ENCODE measurements at places on chromosomes 12 and 14. TPM values are rescaled to one million over a fixed set of nuclear protein-coding genes. Genes with fewer than 3 reads are reported as not detected.

The KLRB1 gene
- not detected for total RNA-seq

The CCDC38 gene
- total RNA-seq: not detected

DNA sequence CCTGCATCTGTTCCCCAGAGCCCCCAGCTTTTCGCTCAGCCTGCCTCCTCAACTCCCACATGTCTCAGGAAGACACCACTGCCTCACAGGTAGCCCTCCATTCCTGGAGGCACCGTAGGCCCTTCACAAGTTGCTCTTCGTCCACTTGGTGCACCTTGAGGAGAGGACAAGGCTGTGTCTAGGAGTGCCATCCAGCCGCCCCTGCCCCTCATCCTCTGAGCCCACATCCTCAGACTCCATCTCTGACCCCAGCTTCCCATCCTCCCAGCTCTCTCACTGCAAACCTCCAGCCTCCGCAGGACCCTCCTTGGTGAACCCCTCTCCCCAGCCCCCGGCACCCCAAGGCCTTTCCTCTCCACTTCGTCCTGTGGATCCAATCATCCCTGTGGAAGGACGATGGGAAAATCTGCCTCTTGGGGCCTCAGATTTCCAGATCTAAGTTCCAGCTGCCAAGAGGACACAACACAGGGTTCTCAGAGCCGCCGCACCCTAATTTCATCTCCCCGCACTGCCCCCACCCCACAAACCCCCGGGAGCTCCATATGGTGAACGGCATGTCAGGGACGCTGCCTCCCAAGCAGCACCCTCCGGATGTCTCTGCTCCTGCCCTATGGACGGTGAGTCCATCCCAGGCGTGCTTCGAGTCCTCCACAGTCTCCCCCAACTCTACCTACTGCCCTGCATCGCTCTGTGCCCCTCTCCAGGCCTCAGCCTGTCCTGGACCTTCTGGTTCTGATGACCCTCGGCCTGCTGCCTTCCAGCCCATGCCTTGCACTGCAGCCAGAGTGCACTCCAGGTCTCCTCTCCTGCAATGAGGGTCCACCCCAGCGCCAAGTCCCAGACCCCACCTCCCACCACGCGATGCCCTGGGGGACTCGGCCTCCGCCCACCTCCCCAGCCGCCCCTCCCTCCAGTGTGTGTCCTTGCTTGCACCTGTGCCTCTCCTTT, 314.1 kb upstream of the DIO3 start:
- no peak for DNase-seq

GRCh38 chr14:103743691-103744090, 28.1 kb downstream of the ZFYVE21 start:
- DNase-seq: no peak

DNA sequence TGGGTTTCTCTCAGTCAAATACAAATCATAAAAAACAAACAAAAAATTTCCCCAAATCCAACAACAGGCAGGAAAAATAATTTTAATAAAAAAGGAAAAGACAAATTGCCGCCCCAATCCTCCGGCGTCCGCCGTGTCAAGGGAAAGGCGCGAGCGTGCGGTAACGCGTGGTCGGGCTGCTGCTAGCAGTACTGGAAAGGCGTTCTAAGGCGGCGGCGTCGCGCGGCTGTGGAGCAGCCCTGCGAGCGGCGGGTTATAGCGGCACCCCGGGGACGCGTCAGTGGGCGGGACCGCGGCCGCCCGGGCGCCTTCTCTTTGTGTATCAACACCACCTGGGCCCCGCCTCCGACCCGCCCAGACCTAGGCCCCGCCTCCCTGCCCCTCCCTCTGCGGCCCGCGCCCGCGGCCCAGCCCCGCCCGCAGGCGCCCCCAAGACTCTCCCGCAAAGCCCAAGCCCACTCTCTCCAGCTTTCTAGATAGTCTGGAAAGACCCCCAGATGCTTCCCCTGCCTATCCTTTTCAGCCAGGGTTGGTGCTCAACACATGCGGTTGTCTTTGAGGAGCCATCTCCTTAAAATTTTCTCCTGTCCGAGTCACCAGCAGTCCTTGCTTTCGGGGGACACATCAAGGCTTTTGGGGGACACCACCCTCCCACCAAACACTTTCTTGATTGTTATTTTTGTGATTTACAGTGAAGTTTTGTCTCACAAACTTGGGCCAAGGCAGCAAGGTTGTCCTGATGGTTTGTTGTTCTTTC, at the start of gene SLC38A2:
Gene SLC38A2, minus strand, starts transcription at position 230 of the 757 bp plus-strand sequence. CDS start 1,480 bp downstream, outside the sequence.
- peak; percentile 91 for DNase-seq

GRCh38 chr14:34219661-34220377, 242.2 kb downstream of the SPTSSA start:
- no peak for DNase-seq

GRCh38 chr14:85695300-85695699, 165.4 kb downstream of the FLRT2 start:
- DNase-seq: no peak

DNA sequence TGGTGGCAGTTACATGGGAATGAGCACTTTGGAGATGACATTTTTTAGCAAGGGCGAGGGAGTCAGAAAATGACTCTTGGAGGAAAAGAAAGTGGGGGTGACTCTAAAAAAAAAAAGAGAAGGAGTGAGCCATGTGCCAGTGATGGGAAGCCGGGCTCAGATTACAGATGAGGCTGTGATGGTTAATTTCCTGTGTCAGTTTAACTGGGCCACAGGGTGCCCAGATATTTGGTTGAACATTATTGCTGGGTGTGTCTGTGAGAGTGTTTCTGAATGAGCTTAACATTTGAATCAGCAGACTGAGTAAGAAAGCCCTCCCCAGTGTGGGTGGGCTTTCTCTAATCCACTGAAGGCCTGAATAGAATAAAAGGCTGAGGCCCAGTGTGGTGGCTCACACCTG, 26.8 kb upstream of the CCDC60 start:
- no peak for DNase-seq

- DNase-seq: no peak
These were observed 23.4 kb upstream of the TMX1 start for GRCh38 chr14:51216602-51217001.
